Neural crest cell (in vitro differentiated cells): ENCODE measurements at places on chromosomes 11 and 22.

DNA sequence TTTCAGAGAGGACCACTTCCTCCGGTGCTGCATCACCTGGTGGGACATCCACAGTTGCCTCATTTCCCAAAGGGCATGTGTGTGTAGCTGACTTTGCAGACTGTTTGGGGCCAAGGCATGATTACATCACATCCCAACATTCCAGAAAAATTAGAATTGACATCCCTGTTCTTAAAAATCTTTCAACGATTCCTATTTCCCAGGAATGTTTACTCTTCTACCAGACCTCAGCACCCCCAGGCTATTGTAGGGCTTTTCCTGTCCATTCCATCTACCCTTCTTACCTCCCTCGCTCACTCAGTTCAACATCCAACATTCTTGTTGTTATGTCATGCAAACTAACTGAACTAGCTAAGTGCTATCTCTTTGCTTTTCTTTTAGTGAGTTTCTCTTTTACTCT, 37.3 kb downstream of the PIWIL4 start:
- H3K27ac ChIP-seq = no peak overlapping the region
- H3K27me3 ChIP-seq = no peaks in the 10 kb centered on the region
- peaks cover 10% of the 10 kb centered on the region for H3K4me1 ChIP-seq
- no peaks in the 10 kb centered on the region for H3K36me3 ChIP-seq

DNA sequence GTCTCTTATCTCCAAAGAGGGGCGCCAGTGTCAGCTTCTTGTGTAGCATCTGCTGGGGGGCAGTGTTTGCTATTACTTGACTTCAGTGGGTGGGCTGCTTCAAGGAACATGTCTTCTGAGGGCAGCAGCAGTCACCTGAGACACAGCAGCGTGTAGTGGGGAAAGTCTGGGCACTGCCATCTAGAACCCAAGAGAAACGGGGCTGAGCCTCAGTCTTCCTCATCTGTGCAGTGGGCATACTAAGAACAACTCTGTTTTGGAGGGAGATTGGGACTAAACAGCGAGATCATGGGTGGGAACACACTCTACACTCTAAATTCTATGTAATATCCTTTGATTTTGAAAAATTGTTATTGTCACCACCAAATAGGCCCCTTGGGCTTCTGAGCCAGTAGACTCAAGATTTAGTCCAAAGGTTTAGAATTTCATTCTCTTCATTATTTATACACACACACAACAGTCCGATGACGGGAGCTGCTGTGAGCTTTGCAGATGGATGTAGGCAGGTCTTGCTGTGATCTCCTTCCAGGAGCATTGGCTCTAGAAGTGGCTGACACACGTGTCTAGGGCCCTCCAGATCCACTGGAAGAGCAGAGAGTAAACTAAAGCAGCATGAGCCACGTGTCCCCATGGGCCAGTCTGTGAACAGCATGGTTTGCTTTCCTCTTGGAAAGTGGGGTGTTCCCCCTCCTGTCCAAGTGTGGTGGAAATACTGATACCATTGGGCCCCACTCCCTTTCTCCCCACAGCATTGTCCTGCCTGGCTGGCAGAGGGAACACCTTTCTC, 51.8 kb downstream of the TRAF6 start:
- H3K4me1 ChIP-seq = peaks cover 53% of the 10 kb centered on the region
- peaks cover 3% of the 10 kb centered on the region for H3K36me3 ChIP-seq
- no peak overlapping the region for H3K27ac ChIP-seq
- H3K27me3 ChIP-seq = no peaks in the 10 kb centered on the region

DNA sequence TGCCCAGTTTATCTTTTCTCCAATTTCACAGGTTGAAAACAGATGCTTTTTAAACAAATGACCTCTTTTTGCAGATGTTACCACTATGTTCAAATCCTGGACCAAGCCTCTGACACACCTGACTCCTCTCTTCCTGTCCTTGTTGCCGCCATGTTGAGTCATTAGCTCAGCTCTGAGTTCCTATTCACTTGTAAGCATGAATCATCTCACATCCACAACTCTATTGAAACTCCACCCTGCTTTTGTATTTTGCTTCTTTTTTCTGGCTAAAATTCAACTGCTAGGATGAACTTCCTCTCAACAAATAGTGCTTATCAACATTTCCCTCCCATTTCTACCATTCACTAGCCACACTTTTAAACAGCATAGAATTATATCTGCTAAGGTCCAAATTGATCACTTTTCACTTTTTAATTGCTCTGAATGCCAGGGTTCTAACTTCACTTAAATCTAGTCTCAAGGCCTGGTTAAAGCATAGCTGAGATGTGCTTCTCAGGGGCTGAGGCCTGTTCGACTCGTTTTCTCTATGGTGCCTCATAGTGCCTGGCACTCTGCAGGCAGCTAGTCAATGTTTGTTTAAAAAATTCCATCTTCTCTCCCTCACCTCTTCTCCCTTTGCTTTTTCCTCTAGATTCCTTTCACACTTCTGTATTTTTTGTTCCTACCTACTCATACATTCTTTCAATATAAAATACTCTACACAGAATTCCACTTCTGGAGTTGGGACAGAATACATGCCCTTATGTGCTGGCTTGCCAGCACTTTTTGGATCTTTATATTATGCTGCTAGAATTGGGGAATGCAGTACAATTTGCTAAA, 3.9 kb downstream of the JOSD1 start:
- H3K4me1 ChIP-seq = peaks cover 50% of the 10 kb centered on the region
- peak overlapping the region; percentile 94 for H3K4me3 ChIP-seq
- H3K27me3 ChIP-seq = peaks cover 2% of the 10 kb centered on the region

GRCh38 chr22:34897126-34897525, 168.8 kb upstream of the ISX start:
- peaks cover 26% of the 10 kb centered on the region for H3K27me3 ChIP-seq
- no peaks in the 10 kb centered on the region for H3K36me3 ChIP-seq
- no peaks in the 10 kb centered on the region for H3K4me1 ChIP-seq
- H3K27ac ChIP-seq = no peak overlapping the region
- no peak overlapping the region for H3K4me3 ChIP-seq

DNA sequence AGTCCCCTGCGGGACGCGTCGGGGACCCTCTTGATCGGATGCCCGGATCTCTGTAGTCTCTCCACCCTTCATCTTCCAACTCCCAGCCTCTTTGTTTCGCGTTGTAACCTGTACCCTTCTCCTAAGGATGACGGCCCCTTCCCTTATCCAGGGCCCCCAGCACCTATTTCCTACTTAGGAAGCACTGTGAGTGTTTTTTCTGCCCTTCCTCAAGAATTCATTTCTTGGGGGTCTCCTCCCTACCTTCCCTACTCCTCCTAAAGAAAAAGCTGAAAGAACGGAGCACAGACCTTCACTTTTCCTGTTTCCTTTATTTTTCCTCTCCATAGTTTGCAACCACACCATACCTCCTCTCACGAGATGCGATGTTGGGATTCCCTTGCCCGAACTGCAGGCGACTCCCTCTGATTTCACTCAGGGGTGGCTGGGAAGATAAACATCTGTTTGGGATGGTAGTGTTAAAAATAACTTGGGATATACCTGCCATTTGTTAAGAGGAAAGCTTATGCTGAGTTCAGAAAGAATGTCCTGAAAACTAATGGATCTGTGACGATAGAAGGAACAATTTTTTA, 593 bp downstream of the FAM118B start:
- no peaks in the 10 kb centered on the region for H3K27me3 ChIP-seq
- DNase-seq = no peak
- peak overlapping the region; percentile 90 for H3K27ac ChIP-seq
- peaks cover 37% of the 10 kb centered on the region for H3K4me1 ChIP-seq
- peaks cover 3% of the 10 kb centered on the region for H3K36me3 ChIP-seq
- peak overlapping the region; percentile 100 for H3K4me3 ChIP-seq

GRCh38 chr11:119103793-119104192, 2.1 kb upstream of the DPAGT1 start:
- H3K27me3 ChIP-seq = no peaks in the 10 kb centered on the region
- H3K27ac ChIP-seq = peak overlapping the region; percentile 81
- peaks cover 51% of the 10 kb centered on the region for H3K4me1 ChIP-seq
- no peaks in the 10 kb centered on the region for H3K36me3 ChIP-seq
- no peak for DNase-seq
